ENCODE measurements at places on chromosomes 6 and 20.

GRCh38 chr6:41582540-41582939, 36.4 kb downstream of the FOXP4 start:
- no peak for DNase-seq

DNA sequence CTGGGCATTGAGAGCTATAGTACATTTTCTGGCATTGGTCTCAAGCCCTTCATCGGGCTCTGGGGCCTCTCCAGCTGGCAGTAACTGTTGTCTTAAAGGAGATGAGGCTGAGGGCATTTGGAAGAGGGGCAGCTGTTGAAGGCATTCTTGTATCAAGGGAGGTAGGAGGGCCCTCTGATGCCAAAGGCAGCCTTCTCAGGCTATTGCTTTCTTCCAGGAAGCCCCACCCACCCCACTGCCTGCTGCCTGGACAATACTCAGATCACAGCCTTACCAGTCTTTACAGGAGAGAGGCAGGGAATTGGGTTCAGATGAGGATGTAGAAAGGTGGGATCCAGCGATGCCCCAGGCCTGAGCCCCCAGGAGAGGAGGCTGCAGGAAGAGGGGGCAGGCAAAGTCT, 46.0 kb downstream of the CPXM1 start:
- DNase-seq: no peak

GRCh38 chr6:33453393-33454008, 875 bp upstream of the ZBTB9 start:
- no peak for DNase-seq

- no peak for DNase-seq
Measured at GRCh38 chr6:74605922-74606581, 599.8 kb downstream of the COL12A1 start.

- DNase-seq: no peak
Measured at GRCh38 chr6:53658992-53659391, 6.6 kb downstream of the KLHL31 start.

GRCh38 chr6:89066940-89067646, 13.5 kb upstream of the PNRC1 start:
- DNase-seq: no peak

- no peak for DNase-seq
Measured at GRCh38 chr6:22717915-22718314, 148.5 kb downstream of the HDGFL1 start.

DNA sequence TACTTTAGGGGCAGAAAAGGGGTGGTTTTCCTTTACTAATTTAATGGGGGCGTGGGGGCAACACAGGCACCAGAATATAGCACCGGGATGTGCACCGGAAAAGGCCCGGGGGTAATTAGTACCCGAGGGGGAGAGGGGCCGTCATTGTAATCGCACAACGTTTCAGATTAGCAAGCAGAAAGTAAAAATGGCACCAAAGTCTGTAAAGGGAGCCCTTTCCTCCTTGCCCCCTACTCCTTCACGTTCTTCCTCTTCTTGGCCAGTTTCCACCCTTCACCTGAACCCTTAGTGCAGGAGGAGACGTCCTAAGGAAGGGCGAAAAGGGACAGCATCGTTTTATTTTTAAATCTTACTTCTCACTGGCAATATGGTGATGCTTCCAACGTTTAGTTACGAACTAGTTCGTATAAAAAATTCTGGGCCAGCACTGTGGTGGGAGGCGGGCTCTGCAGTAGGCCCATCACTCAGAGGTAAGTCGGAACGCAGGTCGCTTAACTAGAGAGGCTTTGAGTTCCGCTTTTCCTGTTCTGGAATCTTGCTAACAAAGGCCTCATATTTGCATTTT, 742 bp upstream of the CEP85L start:
- DNase-seq: no peak

- DNase-seq: no peak
Measured at GRCh38 chr6:17932330-17932852, 55.0 kb downstream of the KIF13A start.

- peak; percentile 52 for DNase-seq
Measured at GRCh38 chr6:167047554-167047953, 48.4 kb downstream of the CEP43 start.

GRCh38 chr6:3226481-3227362, 731 bp downstream of the TUBB2B start:
- DNase-seq: no peak

- DNase-seq: no peak
Measured at GRCh38 chr6:40227735-40228134, 293.5 kb upstream of the MOCS1 start.

DNA sequence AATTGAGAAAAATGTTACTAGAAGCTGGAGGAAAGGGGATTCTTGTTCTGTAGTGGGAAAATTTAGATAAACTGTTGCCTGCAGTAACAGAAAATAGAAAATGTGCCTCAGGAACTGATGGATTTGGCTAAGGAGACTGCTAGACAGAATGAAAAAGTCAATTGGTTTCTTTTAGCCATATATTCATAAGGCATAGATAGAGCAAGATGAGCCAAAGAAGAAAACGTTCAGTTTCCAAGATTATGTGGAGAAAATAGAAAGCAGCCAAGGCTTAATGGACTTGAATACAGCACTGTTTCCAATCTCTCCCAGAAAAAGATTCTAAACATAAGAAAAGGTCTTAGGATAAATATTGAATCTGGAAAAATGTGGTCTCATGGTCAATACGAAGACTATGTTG, 115.1 kb upstream of the TCF21 start:
- no peak for DNase-seq

GRCh38 chr20:62818592-62819493, 2.0 kb downstream of the COL9A3 start:
- DNase-seq: no peak

DNA sequence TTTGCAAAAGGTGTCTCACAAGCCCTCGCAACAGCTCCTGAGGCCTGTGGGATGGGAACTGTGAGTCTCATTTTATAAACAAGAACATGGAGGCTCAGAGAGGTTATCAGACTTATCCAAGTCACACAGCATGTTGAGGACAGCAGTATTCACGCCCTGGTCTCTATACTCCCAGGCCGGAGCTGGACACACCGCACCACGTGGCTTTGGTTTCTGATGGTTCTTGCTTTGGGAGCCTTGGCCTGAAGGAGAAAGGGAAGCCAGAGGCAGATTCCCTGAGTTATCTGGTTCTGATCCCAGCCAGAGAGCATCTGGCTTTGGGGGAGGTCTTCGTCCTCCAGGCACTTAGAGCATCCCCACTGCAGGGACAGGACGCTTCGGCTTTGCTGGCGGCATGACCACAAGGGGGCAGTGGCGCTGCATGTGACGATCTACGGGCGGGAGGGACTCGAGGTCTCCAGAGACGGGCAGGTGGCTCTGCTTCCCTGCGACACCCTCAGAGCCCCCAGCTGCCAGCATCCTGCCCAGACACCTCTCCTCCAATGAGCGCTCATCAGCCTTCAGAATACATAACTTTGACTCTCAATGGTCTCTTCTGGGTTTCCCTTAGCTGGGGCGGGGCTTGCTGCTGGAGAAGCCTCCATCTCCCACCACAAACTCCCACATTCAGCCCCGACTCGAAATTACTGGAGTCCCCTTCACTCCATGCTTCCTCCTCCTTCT, 51.4 kb upstream of the SAYSD1 start:
- peak; percentile 49 for DNase-seq
